ENCODE measurements at places on chromosomes 2 and 18.

GRCh38 chr18:79339094-79339908 lies 56.4 kb upstream of the NFATC1 start:
- no peak for DNase-seq

DNA sequence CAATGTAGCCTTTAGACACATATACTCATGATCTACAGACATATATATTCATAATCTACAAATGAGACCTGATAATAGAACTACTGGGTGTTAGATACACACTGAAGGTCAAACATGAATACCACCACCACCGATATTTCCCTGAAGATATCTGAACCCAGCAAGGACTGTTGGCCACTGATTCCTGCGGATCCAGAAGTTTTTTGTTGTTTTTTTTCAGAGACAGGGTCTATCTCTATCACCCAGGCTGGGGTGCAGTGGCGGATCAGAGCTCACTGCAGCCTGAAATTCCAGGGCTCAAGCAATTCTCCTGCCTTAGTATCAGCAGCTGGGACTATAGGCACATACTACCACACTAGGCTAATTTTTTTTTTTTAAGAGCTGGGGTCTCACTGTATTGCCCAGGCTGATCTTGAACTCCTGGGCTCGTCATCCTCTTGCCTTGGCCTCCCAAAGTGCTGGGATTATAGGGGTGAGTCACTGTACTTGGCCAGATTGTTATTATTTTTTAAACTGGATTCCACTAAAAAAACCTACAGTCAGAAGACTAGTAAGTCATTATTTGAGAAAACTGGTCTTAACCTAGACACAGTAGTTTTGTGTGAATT lies 1.8 kb downstream of the METTL5 start:
- no peak for DNase-seq

- no peak for DNase-seq
Observed at GRCh38 chr18:3499501-3499900, 49.5 kb downstream of the TGIF1 start.

DNA sequence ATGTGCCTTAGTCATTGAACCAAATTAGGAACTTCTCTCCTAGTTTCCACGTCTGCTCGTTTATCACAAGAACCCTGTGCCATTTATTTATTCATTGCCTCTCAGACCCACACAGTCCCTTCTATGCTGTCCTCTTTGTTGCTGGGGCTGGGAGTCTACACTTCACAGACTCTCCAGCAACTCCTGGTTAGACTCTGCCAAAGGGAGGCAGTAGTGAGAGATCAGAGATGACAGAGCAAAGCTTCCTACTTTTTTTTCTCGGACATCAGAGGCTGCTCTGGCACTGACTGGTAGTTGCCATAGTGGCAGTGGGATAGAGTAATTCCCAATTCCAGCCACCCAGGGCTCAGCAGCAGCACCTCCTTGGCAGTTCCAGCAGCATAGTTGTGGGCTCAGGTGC lies 277.5 kb downstream of the BCL11A start:
- no peak for DNase-seq

Data from thymus (tissue), 14 donors.